ENCODE measurements at places on chromosomes 6 and 20. TPM values are rescaled to one million over a fixed set of nuclear protein-coding genes. Genes with fewer than 3 reads are reported as not detected.

GRCh38 chr20:51118216-51118615, 95.3 kb upstream of the KCNG1 start:
- DNase-seq, result no peak

The PRRT1 gene
- 2.8 TPM for total RNA-seq

DNA sequence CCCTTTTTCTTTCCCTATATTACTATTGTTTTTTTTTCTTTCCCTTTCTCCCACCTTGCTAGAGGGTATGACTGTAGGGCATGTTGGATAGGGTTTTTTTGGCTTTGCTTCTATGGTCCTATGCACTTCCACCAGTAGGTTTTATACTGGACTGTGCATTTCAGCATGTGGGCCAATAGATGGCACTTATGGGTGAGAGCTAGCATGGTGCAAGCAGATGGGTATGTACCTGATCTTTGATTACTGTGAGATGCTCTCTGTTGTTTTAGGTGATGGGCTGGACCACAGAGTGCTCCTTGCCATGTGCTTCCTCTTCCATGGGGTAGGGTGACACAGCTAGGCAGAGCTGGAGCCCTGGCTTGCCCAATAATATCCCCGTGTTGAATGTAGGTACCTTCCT, 128.5 kb upstream of the CHD6 start:
- no peak for DNase-seq

DNA sequence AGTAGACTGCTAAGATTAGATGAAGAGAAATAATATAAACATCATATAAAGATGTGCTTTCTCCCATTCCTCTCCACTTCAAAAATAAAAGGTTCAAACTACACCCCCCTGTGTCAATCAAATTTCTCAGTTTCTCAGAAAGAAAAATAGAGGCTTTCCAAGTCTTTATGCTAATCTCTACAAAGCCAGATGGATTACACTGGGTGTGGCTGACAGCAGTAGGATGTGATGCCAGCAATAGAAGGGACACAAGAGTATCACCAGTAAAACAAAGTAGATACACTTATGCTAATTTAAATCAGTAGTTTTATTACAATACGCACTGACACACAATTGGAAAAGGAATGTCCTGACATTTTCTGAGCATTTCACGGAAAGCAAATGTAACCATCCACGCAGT, 353.4 kb downstream of the RNGTT start:
- DNase-seq, result no peak
